Adrenal gland (tissue), 19 donors: ENCODE measurements at places on chromosomes 5 and 9. TPM values are rescaled to one million over a fixed set of nuclear protein-coding genes. Genes with fewer than 3 reads are reported as not detected.

- H3K4me1 ChIP-seq = peaks cover 5% of the 10 kb centered on the region
- H3K4me3 ChIP-seq = no peak overlapping the region
- H3K36me3 ChIP-seq = no peaks in the 10 kb centered on the region
- H3K27me3 ChIP-seq = peaks cover 3% of the 10 kb centered on the region
Measured at GRCh38 chr9:16410601-16411280, 459.7 kb downstream of the BNC2 start.

GRCh38 chr5:170693701-170694100 is 89.8 kb upstream of the GABRP start:
- no peaks in the 10 kb centered on the region for H3K36me3 ChIP-seq
- H3K4me1 ChIP-seq = no peaks in the 10 kb centered on the region
- H3K27me3 ChIP-seq = peaks cover 31% of the 10 kb centered on the region
- H3K4me3 ChIP-seq = no peak overlapping the region
- no peak for DNase-seq
- no peak overlapping the region for H3K27ac ChIP-seq

GRCh38 chr5:81829242-81829641 is 78.3 kb upstream of the SSBP2 start:
- H3K27ac ChIP-seq = no peak overlapping the region
- no peaks in the 10 kb centered on the region for H3K27me3 ChIP-seq
- no peaks in the 10 kb centered on the region for H3K4me1 ChIP-seq
- DNase-seq = no peak

DNA sequence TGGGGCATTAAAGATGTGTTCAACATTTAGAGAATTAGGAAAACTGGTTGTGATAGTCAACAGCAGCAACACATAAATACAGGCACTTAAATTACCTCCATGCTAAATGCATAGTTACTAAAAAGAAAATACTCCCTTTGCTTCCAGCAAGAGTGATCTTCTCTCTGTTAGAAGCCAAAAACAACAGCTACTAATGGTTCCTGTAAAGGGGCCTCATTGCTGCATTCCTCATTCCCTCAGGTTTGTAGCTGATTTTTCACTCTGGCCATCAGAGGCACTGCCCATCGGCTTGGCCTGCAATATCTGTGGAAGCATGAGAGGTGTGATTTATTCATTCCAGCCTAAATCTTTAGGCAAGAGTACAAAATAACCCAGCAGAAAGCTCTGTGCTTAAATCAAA is 466.0 kb upstream of the ADAMTS16 start:
- no peaks in the 10 kb centered on the region for H3K27me3 ChIP-seq
- H3K4me3 ChIP-seq = no peak overlapping the region
- DNase-seq = no peak

The TMED9 gene
- 215 TPM for total RNA-seq
